ENCODE measurements at places on chromosomes 1 and 21.

- peak; percentile 65 for DNase-seq
Measured at GRCh38 chr1:116737020-116737854, 17.0 kb upstream of the CD2 start.

- no peak for DNase-seq
Measured at GRCh38 chr21:36117286-36117741, 17.6 kb upstream of the CBR3 start.

- no peak for DNase-seq
Measured at GRCh38 chr1:118739501-118739900, 248.6 kb downstream of the TBX15 start.

DNA sequence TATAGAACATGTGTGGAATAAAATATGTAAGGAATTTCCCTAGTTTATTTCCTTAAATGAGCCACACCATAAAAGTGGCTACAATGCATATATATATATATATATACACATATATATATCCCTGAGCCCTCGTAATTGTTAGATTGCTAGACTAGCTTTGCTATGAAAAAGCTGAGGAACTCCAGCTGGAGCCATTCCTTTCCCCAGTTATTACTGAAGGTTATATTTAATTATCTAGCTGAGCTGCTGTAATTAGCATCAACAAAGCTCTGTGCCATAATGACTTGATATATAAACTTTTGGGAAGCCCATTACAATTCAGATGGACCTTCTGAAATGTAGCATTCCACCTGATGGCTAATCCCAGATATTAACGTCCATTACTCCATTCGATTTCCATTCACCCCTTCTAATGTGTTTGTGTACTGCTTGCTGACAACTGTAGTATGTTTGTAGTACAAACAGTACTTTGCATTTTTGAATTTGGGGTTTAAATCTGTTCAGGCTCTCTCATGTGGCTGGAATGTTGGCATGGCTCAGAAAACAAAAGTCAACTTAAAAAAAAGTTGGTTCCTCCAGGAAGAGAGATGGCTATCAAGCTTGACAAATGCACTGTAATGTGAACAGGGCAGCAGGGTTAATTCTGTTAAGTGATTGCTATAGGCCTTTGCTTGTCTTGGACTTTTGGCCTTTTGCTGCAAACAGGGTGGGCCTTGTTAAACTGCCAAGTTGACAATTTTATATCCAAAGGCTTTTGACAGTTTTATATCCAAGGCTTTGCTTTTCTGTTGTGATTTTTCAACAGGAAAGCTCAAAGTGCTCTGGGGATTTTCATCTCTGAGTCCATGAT lies 170.0 kb downstream of the LTN1 start:
- no peak for DNase-seq

DNA sequence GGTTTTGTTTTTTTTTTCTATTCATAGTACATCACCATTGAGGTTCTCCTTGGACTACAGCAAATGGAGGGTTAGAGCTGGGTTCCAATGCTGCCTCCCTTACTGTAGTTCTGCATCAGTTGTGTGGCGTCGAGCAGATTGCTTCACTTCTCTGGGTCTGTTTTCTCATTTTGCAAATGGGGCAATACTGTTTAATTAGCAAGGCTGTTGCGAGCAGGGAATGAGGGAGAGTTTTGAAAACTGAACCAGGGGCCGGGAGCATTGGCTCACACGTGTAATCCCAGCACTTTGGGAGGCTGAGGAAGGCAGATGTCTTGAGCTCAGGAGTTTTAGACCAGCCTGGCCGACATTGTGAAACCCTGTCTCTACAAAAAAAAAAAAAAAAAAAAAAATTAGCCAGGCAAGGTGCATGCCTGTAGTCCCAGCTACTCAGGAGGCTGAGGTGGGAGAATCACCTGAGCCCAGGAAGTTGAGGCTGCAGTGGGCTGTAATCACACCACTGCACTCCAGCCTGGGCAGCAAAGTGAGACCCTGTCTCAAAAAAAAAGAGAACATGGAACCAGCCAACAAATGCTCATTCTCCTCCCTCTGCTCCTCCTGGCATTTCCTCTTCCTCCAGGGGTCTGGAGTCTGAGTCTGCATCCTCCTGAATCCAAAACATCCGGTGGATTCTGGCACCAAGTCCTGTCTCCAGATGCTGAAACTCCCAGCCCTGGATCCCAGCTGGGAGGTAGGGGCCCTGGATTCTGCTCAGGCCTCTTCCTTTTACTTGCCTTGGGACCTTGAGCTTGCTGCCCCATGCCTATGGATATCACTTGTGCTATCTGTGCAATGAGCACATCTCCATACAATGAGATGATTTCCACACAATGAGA lies 3.7 kb upstream of the PLOD1 start:
- peak; percentile 27 for DNase-seq

- peak; percentile 90 for DNase-seq
Measured at GRCh38 chr1:154970631-154971340, at the start of gene SHC1. TSS of gene SHC1 (minus strand) at chr1:154970747. CDS start at chr1:154970526, 221 bp downstream.

DNA sequence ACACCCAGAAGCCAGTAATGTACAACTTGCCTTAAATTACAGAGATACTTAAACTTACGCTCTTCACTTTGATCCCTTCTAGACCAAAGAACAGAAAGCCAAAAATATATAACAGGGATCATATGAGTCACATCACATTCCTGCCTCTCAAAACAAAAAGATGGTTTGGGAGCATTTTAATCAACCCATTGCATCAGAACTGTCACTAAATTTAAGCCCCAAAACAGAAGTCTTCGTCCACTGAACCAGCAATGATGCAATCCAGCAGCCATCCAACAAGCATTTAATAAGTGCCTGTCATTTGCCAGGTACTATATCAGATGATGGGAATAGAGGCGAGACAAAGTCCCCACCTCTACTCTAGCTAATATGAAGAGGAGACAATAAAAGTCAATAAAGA lies 42.7 kb upstream of the GLIS1 start:
- DNase-seq: no peak

DNA sequence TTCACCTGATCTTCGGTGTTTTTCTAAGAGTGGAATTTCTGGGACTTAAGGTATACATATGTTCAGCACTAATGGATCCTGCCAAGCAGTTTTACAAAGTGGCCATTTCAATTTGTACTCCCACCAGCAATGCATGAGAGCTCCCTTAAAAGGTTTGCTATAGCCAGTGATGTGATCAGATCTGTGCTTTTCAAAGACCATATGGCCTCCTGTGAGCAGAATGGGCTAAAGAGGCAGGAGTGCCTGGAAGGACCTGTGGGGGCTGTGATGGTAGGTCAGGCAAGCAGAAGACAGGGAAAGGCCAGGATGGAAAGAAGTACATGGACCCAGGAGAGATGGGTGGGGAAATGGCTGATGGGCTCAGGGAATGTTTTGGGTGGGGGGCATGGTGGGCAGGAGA lies 252.7 kb downstream of the DISC1 start:
- no peak for DNase-seq

GRCh38 chr1:23751050-23751814 lies 8.0 kb downstream of the ELOA start:
- peak; percentile 75 for DNase-seq

DNA sequence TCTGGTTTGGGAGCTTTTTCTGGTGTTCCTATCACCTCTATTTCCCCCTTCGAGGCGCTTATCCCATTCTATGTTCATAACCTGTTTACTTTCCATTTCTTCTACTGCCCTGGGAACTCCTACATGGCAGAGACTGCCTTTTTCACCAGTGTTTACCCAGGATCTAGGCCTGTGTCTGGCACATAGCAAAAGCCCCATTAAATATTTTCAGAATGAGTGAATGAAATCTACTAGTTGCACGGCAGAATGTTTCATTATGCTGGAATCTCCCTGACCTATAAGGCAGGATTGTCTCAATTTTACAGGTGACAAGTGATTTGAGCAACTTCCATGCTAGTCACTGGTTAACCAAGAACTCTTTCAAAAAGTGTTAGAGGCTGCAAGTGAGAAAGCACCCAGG lies 70.1 kb downstream of the PGM1 start:
- no peak for DNase-seq

DNA sequence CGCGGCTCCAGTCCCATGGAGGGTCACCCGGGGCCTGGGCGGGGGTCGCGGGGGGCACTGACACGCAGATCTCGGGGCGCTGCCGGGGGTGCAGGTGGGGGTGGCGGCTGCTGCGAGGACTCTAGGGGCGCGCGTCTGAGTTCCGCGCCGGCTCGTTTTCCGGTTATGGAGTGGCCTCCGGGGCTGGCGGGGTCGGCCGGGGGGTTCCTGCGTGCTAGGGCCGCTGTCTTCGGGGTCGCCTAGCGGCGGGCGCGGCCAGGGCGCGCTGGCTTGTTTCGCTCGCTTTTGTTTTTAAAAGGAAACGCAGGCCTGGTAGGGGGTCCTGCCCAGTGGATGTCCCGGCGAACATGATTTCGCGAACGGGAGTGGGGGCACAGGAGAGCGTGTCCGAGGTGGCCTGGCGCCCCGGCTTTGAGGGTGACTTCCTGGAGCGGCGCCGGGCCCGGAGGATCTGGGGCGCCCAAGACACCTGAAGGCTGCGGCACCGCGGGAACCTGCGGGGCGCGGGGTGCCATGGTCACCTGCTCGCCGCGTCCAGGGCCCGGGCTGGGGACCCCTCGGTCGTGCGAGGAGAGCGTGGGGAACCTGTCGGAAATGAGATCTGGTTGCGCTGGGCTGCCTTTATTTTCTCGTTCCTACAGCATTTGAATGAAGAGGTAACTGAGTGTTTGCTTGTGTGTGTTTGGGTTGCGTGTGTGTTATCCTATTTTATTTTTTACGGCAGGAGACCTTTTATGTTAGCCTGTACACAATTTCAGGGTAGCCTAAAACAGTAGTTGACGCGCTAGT lies 618 bp downstream of the ETS2 start:
- no peak for DNase-seq

DNA sequence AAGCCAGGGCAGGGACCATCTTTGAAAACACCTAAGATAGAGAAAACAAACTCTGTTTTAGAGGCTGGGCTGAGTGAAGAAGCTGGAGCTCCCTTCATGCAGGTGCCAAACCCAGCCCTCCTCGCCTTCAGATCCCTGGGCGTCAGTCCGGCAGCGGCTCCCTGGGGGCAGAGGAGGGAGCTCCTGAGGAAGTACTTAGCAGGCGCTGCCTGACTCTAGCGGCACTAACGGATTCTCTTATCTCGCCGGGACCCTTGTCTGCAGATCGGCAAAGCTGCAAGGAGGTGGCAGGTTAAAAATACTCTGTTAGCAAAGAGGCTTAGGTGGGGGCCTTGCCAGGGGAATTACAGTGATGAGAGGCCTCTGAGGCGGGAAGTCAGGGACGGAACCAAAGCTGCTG lies 79.6 kb downstream of the PLXNA2 start:
- DNase-seq: no peak

DNA sequence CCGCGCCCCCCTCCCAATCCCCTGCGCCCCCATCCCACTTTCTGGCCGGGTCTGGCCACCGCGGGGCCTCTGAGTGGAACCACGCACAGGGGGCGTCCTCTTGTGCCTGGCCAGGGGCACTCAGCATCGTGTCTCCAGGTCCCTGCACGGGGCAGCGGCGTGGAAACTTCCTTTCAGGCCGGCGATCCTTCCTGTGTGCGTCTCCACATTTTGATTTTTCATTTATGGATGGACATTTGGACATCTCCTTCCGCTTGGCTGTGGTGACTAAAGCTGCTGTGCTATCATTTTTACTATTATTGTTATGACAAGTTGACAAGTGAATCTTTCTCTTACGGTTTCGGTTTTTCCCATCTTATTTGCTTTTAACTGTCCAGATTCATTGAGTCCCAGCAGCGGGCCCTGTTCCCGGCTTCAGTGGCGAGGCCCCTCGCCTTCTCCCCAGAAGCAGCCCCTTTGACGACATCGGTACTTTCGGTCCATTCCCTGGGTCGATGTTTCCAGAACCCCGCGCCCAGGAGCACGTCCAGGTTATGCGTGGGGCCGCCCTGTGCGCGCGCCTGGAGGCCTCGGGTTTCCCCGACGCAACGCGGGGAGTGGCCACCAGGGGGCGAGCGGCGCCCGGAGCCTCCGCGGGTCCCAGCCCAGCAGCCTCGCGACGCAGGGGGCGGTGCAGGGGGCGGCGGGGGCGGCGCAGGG lies 12.4 kb upstream of the SLC19A1 start:
- DNase-seq: peak; percentile 54

DNA sequence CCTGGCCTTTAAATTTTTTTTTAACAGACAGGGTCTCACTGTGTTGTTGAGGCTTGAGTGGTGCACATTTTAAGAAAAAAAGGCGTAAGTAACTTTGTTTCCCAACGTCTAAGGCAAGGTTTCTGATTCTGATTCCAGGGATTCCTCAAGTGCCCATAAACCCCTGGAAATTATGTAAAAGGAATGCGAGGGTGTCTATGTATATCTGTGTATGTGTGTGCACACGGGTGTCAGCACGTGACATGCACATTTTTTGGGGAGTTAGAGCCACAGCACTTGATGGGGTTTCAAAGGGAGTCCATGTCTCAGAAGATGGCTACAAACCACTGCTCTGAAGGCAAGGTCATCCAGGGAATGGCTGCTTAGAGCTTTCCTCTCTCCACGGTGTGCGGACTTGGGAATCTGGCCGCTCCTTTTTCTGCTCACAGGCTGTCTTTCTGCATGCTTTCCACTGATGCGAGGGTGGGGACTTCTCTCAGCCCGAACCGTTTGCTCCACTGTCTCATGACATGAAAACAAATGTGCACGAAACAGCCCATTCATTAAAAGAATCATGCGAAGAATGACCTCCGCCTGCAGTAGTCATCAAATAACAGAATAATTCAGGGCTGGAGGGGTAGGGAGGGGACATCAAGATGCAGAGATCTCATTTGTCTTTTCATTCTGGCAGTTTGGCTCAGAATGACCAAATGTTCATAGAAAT lies 18.7 kb upstream of the RERE start:
- peak; percentile 70 for DNase-seq

DNA sequence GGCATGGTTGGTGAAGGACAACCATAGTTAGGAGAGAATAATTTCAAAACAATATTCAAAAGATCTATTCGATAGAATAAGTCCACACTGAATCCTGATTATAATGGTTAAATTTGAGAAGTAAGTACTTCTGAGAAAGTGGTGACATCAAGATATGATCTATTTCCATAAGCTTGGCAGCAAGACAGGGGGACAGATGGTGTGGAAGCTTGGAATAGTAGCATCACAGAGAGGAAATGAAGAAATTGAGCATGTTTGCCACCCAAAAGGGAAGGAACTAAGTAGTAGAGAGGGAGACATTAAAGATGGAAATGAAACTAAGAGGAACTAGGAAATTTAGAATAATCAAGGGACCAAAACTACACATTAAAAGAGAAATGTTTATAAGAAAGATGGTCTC lies 94.5 kb downstream of the OLFM3 start:
- no peak for DNase-seq

- DNase-seq: no peak
Measured at GRCh38 chr1:147046189-147046862, 108.2 kb downstream of the NBPF12 start.

DNA sequence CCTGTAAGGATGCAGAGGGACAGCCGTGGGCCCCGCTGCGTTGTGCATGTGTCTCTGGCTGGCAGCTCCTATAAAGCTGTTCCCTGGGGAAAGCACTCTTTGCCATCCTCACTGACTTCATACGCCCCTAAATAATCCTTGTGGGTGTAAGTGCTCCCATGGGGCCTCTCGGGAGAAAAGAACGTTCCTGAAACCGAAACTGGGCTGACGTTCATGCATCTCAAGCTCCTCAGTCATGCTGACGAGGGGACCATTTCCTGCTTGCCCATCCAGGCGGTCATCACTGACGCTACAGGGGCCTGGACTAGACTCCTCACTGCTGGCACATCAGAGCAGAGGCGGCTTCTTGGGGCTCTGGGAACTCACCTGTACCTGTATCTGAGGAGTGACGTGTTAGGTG lies 73.1 kb upstream of the USP24 start:
- peak; percentile 71 for DNase-seq

GRCh38 chr1:7366286-7366954 lies 404.7 kb upstream of the VAMP3 start:
- DNase-seq: no peak

- DNase-seq: no peak
Measured at GRCh38 chr1:226351709-226352108, 42.7 kb upstream of the LIN9 start.

Data from SK-MEL-5 (cell line).